ENCODE measurements at places on chromosomes 3 and 15.

DNA sequence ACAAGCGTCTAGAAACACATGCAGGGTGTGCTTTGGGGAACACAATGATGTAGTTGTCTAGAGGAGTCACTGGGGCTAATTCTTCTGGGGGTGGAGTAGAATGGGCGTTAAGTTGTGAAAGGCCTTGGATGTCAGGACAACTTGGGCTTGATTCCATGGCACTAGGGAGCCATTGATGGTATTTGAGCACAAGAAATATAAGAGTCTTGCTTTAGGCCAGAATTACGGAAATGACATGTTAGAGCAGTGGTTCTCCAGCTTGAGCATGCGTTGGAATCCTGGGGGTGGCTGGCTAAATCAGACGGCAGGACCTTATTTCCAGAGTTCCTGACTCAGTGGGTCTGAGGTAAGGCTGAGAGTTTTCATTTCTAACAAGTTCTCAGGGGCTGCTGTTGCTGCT lies 29.2 kb upstream of the SMAD6 start:
- no peak for DNase-seq

GRCh38 chr15:61033940-61034677 lies 195.0 kb downstream of the RORA start:
- no peak for DNase-seq

DNA sequence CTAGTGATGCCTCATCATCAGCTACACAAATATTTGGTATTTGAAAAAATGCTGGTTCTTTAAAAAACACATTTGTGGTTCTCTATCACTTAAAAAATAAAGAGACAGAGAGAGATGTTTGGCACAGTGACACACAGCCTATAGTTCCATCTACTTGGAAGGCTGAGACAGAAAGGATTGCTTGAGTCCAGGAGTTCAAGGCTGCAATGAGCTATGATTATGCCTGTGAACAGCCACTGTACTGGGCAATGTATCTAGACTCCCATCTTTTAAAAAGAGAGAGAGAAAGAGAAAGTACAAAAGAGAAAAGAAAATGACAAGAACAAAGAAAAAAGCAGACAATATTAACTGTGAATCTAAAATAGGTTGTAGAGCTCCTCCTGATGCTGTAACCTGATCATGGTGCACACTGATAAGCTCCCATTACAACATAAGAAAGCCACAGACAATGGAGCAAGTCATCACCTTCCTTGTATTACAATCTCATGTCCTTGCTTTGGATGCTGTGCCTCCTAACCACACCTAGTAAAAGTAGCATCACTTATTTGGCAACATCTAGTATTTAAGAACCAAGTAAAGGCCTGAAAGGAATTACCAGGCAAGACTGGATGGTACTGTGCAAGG lies 31.7 kb upstream of the MAP4 start:
- no peak for DNase-seq

GRCh38 chr3:157999246-157999645 lies 107.0 kb downstream of the SHOX2 start:
- no peak for DNase-seq
